ENCODE measurements at places on chromosomes 1 and 21. TPM values are rescaled to one million over a fixed set of nuclear protein-coding genes. Genes with fewer than 3 reads are reported as not detected.

PLA2G2D gene
- total RNA-seq = not detected

OLFML2B gene
- total RNA-seq = 16.8 TPM

SIM2 gene
- 3.6 TPM for total RNA-seq

CACHD1 gene
- total RNA-seq = 6.7 TPM

PYHIN1 gene
- total RNA-seq = not detected
